ENCODE measurements at places on chromosomes 12 and 14.
A peak's percentile ranks its signal among the peaks of the same experiment; 100 is the strongest.

DNA sequence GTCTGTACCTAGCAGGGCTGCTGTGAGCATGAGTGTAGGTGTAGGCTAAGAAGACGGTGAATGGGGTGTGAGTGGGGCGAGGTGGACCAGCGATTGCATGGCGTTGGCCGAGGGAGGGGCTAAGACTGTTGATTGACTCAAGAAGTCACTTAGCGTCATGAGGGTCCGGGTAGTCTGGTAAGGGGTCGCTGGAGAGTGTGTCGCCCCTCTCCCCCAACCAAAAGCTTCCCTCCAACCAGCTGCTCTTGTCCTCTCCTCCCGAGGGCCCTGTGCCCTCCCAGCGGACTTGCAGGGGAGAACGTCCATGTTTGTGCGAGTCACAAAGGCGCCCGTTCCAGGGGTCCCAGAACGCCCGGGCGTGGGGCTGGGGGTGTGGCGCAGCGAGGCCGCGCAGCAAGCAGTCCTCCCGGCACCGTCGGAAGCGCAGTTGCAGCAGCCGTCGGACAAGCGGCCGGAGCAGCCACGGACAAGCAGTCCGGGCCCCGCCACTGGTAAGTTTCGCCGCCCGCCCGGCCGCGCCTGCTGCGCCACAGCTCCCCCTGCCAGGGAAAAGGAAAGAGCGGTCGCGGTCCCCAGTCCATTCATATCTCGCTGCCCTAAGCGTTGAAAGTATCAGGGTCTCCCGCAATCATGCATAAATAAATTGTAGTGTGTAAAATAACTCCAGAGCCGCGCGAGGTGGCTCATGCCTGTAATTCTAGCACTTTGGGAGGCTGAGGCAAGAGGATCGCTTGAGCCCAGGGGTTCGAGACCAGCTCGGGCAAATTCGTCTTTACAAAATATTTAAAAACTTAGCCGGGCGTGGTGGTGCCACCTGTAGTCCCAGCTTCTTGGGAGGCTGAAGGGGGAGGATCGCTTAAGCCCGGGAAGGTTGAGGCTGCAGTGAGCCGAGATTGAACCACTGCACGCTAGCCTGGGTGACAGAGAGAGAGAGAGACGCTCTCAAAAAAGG is at the start of gene CCDC63:
Gene CCDC63, plus strand, starts transcription at position 373 of the 952 bp plus-strand sequence. CDS start 5,968 bp downstream, outside the sequence.
- DNase-seq: no peak

GRCh38 chr12:34186492-34186891 is 164.2 kb downstream of the ALG10 start:
- DNase-seq: no peak

- no peak for DNase-seq
Measured at GRCh38 chr14:89378119-89378518, 38.9 kb downstream of the FOXN3 start.

DNA sequence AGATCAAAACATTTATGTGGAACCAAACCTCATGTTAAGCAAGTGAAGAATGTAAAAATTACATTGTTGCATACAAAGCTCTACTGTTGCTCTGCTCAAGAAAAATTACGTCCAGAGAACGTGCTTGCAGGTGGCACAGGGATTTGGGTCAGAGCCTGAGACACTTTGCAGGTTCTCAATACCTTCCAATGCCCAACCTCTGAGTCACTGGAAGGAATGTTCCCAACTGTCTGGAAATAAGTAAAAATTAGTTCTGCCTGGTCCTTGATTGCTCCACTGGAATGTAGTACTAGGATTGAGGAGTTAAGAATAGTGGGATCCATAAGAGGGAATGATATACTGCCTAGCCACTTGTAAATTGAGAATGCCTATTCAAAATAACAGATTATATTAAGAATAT is 2.8 kb upstream of the IFNG start:
- DNase-seq: no peak

- peak; percentile 55 for DNase-seq
Measured at GRCh38 chr12:123242116-123242904, 9.1 kb downstream of the MTRFR start.

GRCh38 chr14:51666826-51667225 is 15.1 kb downstream of the FRMD6 start:
- no peak for DNase-seq

DNA sequence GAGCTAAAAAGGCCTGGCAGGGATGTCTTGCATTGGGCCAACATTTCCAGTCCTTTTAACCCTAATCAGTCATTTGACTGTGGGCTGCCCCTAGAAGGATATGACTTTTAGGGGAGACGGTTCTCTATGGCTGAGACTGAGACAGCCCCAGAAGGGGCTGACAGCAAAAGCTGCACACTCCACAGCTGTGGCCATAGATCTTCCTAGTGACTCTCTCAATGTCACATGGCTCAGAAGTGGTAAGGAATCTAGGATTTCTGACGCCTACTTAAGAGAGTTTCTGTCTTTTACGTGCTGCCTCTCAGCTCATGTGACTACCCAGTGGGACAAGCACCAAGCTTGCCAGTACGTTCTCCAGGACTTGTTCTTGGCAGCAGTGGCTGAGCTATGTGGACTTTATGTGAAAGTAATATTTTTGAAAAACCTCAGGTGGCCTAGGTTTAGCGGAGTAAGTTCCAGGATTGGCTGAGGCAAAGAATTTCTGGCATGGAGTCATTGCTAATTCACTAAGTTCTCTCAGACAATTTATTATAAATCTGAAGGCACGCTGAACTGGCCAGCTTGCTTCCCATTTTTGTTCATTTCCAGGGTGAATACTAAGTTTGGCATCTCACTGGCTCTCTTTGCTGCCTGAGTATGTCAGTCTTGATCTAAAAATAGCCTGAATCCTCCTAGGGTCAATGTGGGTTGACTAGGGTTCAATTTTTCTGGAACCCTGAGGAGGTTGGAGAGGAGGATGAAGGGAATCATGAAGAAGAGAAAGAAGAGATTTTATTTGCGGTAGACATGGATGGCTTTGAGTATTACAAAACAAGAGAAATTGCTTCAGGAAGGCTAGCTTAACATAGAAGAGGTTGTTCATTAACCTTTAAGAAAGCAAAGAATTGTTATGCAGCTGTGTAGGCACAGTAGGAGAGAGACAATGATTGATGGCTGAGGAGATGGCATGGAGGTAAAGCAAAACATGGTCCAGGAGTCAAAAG is 271.8 kb downstream of the AEBP2 start:
- peak; percentile 31 for DNase-seq

GRCh38 chr14:54659365-54659764 is 92.4 kb downstream of the SAMD4A start:
- DNase-seq: no peak

DNA sequence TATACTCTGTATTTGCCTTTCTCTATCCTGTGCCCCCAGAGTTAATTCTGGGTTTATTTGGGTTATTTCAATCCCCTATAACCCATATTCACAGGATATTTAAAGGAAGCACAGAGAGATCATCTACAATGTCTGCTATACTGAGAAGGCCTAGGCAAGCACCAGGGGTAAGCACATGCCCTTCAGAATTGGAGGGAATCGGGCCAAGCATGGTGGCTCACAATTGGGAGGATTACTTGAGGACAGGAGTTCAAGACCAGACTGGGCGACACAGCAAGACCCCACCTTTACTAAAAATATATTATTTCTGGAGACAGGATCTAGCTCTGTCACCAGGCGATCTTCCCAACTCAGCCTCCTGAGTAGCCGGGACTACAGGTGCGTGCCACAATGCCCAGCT is 11.3 kb downstream of the FOXN3 start:
- DNase-seq: no peak

- no peak for DNase-seq
Measured at GRCh38 chr12:108425238-108425795, 86.2 kb upstream of the CMKLR1 start.

- DNase-seq: peak; percentile 70
Measured at GRCh38 chr12:111766608-111767361, at the start of gene ALDH2. ALDH2 (plus strand) TSS chr12:111766933; CDS start chr12:111766983, 50 bp downstream.
